ENCODE measurements at places on chromosomes 11 and 22. TPM values are rescaled to one million over a fixed set of nuclear protein-coding genes. Genes with fewer than 3 reads are reported as not detected.

- no peak for DNase-seq
These were observed 47.6 kb downstream of the FLI1 start for GRCh38 chr11:128741511-128741910.

Gene RASSF7
- 24.4 TPM for total RNA-seq

Gene RIMBP3C
- total RNA-seq: not detected

Gene KIAA0930
- total RNA-seq: 31.6 TPM

Gene SLC22A9
- not detected for total RNA-seq

Gene LRFN4
- total RNA-seq: 16.9 TPM

DNA sequence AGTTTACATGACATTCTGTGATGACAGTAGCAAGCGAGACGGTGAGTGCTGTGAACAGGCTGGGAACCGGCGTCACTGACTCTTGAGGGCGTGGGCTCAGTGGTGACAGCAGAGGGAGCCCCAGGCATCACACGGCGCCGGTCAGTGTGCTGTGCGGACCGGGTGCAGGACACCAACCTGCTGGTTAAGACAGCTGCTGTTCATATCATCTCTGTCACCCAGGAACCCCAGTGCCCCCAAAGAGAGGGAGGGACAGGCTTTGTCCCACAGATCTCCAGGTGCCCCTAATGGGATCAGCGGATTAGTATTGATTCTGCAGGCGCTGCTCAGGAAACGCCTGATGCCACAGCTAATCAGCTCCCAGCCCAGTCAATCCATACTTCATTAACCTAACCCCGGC lies 18.4 kb downstream of the B3GAT1 start:
- no peak for DNase-seq

- no peak for DNase-seq
These were observed 1.5 kb downstream of the CEP295 start for GRCh38 chr11:93663021-93663420.
